ENCODE measurements at places on chromosomes 13 and 19.

DNA sequence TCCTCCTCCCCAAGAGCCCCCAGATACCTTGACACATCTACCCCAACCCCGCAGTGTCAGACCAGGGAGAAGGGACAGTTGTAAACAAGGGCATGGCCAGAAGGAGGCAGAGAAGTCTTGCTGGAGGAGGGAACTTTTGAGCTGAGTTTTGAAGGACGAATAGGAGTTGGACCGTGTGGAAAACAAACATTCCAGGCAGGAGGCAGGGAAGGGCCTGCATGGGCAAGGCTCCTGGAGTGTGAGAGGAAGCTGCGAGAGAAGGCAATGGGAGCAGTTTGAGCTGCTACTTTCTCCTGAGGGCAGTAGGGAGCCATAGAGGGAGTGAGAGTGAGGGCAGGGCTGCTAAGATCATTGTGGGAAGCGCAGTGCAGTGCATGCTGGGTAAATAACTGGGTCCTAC is 23.3 kb downstream of the IL12RB1 start:
- no peak for DNase-seq

GRCh38 chr19:39533003-39533512 is 406 bp upstream of the EID2B start:
- DNase-seq: no peak

GRCh38 chr13:77492982-77493381 is 42.5 kb upstream of the SCEL start:
- DNase-seq: no peak

DNA sequence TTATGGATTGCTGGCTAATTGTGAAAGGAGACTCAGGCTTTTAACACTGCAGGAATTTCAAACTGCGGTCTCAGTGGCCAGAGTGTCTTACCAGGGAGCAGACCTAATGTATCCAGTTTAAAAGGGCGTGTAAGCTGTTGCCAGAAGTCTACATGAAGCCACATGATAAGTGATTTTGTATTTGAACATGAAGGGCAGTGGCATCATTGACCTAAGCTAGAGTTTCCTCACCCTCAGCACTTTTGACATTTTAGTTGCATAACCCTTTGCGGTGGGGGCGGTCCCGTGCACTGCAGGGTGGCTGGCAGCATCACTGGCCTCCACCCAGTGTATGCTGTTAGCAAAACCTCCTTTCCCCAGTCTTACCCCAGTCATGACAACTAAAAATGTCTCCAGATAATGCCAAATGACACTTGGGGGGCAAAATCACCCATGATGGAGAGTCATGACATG is 23.7 kb upstream of the GPR18 start:
- no peak for DNase-seq

DNA sequence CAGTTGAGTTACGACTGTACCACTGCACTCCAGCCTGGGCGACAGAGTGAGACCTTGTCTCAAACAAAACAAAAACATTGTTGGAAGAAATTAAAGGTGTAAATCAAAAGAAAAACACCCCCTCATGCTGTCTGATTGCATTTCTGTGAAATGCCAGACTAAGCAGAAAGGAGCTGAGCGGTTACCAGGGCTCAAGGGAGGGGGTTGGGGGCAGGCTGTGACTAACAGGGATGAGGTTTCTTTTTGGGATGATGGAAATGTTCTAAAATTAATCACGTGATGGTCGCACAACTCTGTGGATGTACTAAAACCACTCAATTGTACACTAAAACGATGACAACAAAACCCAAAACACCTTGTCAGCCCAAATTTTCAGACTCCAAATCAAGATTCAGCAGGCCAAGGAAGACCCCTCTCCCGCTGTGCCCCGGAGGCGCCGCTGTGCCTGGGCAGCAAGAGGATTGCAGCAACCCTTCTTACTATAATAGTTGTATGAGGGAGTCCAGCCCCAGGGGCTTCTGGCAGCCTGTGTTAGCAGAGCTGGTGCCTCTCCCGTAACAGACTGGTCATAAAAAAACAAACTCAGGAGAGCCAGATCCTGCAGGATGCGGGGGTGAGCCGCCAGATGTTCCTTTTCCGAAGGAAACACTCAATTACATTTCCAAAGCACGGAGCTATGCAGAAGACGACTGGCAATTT is 20.9 kb downstream of the CAPS start:
- DNase-seq: no peak

GRCh38 chr13:102699504-102699903 is 4.7 kb upstream of the METTL21C start:
- DNase-seq: no peak

DNA sequence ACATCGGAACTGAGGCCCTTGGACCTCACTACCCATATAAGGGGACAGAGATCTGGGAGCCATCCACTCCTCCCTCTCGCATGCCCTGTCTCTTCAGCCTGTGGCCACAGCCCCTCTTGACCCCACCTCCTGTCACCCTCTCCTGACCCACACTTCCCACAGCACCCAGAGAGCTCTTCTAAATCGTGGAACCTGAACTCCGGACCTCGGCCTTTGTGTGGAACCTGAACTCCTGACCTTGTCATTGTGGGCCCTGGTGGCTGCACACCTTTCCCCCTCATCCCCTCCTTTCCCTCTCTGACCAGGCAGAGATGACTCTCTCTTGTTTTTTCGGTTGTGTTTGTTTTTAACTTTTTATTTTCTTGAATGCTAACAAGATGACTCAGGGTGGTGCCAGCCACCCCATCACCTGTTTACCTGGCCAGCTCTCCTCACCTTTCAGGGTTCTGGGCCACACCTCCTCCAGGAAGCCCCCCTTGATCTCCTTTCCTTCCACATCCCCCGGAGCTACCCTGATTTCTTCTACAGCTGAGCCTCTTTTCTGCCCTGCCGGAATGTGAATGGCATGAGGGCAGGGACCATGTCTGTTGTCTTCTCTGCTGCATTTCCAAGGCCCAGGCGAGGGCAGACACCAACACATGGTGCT is 5.1 kb downstream of the MRPL4 start:
- no peak for DNase-seq

DNA sequence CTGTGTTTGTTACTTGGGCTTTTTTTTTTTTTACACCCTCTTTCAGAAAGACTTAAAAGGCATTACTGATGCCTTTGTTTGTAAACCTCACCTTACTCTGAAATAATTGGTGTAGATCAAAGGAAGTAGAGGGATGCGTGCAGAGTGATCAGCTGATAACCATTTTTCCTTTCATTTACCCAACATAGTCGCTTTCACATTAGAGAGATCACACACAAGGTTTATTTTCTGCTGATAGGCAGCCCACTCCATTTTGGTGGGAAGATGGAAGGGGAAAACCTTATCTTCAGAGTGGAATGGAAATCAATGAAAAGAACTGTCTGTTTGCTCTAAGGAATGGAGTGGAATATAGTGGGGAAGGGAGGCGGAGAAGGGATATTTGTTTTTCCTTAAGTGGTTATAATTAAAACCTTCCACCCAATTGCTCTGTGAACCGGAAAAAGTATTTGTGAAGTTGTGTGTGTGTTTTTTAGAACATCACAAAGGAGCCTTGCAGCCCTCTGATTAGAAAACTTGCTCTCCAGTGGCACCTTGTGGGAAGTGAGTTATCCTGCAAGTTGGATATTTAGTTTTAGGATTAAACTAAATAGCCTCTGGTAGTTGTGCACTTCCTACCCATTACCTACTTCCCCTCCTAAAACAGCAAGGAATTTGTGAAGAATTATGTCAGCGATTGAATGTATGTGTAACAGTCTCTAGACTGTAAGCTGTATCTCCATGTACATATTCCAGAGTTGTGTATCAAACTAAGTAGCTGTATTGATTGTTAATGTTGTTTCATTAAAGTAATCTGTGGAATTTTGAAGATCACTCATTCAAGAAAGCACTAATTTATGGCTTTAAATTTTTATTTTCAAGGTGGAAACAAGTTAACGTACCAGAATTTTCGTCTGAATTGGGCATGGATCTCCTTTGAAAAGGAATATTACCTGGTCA is 76.8 kb downstream of the FREM2 start:
- DNase-seq: no peak

GRCh38 chr19:3494051-3494450 is 6.4 kb downstream of the DOHH start:
- DNase-seq: peak; percentile 84

DNA sequence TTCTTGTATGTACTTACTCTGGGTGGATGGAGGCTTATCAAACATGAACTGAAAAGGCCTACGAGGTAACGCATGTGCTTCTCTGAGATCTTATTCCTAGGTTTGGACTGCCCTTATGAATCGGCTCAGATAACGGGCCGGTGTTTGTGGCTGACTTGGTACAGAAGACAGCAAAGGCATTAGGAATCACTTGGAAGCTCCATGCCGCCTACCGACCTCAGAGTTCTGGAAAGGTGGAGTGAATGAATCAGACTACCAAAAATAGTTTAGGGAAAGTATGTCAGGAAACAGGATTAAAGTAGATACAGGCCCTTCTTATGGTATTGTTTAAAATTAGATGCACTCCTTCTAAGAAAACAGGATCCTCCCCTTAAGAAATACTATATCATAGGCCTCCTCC is 172.4 kb upstream of the PCDH9 start:
- DNase-seq: no peak

- DNase-seq: no peak
Measured at GRCh38 chr19:10421240-10422045, 1.1 kb downstream of the PDE4A start.

DNA sequence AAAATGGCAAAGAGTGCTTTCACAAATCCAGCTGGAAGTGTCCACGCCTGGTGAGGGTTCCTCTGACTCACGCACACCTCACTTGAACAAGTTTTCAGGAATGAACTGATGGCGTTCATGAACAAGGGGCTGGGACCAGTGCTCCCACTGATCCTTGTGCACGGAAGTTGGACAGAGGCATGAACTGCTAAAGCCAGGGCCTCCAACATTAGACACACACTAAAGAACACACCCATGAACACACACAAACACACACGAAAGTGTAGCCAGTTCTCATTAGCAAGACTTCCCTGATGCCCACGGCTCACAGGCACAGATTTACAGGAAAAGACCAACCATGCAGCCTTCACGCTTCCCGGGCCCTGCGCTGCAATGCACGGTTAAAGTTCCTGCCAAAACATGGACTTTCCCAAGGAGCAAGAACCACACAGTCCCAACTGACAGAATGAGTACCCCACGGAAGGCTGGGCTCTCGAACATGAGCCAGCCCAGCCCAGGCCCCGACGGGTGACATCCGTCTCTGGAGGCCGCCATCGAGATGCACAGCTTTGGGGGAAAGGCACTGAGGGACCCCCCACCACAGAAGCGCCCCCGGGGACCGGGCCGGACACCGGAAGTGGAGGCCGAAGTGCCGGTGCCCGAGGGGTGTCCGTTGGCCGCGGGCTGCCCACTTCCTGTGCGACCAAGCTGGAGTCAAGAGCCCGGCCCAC is 808 bp downstream of the DNMT1 start:
- DNase-seq: no peak

DNA sequence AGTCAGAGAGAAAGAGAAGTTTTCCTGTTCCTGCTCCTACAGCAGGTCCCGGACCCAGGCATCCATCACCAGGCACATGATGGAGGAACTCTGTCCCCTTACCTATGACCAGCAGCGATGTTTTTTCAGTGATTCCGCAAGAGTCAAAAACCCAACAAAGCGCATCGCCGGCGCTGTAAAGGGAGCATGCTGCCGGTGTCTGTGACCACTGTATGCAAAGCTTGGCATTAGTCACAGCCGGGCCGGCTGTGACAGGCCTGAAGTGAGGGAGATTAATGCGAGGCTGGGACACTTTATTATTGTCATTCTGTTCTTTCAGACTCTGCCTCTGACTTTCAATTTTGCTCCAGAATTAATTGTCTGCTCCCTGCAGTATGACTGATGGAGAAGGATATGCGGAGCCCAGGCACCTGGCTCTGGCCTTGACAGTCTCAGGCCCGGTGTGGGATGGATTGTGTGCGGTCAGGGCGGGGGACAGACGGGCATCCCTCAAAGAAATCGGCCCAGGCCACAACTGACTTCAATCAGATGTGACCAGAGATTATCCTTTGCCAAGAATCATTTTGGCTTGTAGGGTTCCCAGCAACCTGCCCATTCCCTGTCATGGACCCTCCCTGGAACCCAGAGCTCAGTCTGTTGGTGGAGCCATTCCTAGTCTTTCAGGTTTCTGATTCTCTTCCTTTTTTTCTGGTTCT is 462.0 kb upstream of the ZNF507 start:
- DNase-seq: no peak

DNA sequence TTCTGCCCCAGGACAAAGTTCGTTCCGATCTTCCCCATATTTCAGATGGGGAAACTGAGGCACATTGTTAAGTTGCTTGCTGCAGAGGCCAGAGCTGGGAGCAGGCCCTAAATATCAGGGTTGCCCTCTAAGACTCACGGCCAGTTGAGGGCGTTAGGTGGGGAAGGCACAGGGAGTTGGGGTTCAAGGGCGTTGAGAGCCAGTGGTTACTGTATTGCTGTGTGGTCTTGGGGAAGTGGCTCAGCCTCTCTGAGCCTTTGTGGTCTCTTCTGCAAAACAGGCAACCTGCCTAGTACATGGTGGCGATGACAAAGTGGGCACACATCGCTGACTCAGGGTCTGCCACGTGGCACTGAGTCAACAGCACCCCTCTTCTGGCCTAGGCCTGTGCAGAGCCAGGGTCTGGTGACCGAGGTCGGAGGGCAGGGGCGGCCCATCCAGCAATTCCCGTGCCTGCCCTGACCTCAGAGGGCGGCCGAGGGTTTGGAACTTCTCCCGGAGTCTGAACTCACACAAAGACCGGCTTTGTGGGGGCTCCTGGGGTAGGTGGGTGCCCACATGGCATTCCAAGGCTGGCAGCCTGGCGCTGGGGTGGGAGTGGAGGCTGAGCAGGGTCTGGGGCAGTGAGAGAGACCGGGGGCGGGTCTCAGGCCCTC is 10.2 kb downstream of the TNFAIP8L1 start:
- DNase-seq: no peak

DNA sequence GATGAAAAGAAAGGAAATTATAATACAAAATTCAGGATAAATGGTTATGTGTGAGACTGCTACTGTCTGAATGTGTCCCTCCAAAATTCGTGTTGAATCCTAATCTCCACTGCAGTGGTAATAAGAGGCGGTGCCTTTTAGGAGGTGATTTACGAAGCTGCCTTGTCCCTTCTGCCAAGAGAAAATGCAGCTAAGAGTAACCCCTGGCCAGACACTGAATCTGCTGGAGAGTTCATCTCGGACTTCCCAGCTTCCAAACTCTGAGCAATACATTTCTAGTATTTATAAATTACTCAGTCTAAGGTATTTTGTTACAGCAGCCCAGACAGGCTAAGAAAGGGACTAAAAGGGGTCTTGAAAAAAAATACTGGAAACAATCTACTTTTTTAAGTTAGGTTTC is 152.6 kb downstream of the KLF12 start:
- DNase-seq: no peak

Data from anterior cingulate cortex (tissue), 58 donors.